ENCODE measurements at places on chromosomes 6 and 20. TPM values are rescaled to one million over a fixed set of nuclear protein-coding genes. Genes with fewer than 3 reads are reported as not detected.

Gene GPR6
- not detected for total RNA-seq

DNA sequence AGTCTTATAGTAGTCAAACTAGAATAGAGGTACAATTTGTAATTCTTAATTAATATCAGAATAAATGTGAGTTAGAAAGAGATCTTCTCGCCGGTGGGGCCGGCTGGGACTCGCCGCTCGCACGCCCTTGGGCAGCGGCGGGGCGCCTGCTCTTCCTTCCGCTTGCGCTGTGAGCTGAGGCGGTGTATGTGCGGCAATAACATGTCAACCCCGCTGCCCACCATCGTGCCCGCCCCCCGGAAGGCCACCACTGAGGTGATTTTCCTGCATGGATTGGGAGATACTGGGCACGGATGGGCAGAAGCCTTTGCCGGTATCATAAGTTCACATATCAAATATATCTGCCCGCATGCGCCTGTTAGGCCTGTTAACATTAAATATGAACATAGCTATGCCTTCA lies 123.7 kb upstream of the OGFRL1 start:
- H3K27me3 ChIP-seq, result no peaks in the 10 kb centered on the region
- no peaks in the 10 kb centered on the region for H3K36me3 ChIP-seq
- no peak for DNase-seq
- H3K27ac ChIP-seq, result no peak overlapping the region

DNA sequence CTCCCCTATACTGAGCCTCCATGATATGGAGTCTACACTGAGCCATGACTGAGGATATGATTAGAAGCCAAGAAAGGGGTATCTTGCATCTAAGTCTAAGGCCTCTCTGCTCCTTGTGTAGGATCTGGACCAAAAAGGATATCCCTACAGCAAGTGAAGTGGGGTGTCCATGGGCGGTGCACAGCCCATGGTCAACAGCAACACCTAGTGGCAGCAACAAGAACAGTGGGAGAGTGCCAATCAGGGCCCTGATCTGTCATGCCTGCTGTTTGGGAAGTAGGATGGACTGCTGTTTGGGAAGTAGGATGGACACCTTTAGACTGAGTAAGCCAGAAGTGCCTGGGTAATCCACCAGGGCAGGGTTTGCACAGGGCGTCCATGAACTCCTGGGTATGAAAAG lies 22.4 kb downstream of the PTGIS start:
- no peaks in the 10 kb centered on the region for H3K4me1 ChIP-seq
- peak; percentile 25 for DNase-seq
- no peaks in the 10 kb centered on the region for H3K27me3 ChIP-seq
- H3K4me3 ChIP-seq, result no peak overlapping the region
- no peak overlapping the region for H3K27ac ChIP-seq

DNA sequence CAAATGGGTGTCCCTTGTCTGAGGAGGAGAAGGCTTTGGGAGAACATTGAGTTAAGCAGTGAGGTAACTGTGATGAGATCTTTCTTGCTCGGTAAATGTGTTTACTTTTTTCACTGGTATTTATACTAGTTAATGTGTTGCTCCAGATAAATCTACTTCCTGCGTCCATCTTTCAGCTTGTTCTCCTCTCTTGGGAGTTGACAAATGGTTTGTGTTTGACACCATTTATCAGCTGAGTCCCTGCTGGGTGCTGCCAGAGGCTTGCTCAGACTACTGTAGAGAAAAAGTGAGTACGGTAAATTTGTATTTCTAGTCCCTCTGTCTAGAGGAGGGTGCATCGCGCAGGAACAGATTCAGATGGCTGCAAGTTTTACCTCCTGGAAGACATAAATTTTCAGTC lies 8.3 kb upstream of the PRDM1 start:
- H3K27ac ChIP-seq, result no peak overlapping the region
- H3K27me3 ChIP-seq, result no peaks in the 10 kb centered on the region
- 0 out of 2 replicates have a peak, but pooled peaks cover 4% of the 10 kb centered on the region for H3K4me1 ChIP-seq
- DNase-seq, result no peak

Gene TEAD3
- 15.4 TPM for total RNA-seq

- no peak for DNase-seq
- H3K36me3 ChIP-seq, result no peaks in the 10 kb centered on the region
- peaks cover 10% of the 10 kb centered on the region for H3K4me1 ChIP-seq
- H3K4me3 ChIP-seq, result no peak overlapping the region
Observed at GRCh38 chr6:47853766-47854165, 71.9 kb downstream of the OPN5 start.

- no peaks in the 10 kb centered on the region for H3K4me1 ChIP-seq
- no peak overlapping the region for H3K27ac ChIP-seq
- DNase-seq, result no peak
Observed at GRCh38 chr6:120675886-120676285, 658.4 kb downstream of the TBC1D32 start.

DNA sequence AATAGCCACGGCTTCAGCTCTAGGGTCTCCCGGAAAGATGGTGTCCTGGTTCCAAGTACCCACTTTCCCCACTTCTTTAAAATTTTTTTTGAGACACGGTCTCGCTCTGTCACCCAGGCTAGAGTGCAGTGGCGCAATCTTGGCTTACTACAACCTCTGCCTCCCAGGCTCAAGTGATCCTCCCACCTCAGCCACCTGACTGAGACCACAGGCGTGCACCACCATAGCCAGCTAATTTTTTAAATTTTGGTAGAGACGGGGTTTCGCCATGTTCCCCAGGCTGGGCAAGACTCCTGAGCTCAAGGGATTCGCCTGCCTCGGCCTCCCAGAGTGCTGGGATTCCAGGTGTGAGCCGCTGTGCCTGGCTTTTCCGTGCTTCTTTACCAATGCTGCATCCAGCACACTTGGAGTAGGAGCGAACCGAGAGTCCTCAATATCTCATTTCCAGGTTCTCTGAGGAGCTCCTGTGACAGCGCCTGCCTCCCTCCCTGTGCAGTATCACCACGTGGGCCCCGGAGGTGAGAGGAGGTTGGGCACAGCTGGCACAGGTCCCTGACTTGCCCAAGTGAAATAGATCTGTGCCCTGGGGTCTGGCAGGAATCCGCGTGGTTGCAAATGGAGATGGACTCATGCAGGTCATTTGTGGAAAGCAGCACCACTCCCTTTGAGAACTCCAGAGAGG lies 37.3 kb downstream of the EZR start:
- DNase-seq, result no peak
- H3K36me3 ChIP-seq, result peaks cover 83% of the 10 kb centered on the region
- peaks cover 46% of the 10 kb centered on the region for H3K4me1 ChIP-seq
- no peaks in the 10 kb centered on the region for H3K27me3 ChIP-seq

Gene CRYBG1
- 19.9 TPM for total RNA-seq

DNA sequence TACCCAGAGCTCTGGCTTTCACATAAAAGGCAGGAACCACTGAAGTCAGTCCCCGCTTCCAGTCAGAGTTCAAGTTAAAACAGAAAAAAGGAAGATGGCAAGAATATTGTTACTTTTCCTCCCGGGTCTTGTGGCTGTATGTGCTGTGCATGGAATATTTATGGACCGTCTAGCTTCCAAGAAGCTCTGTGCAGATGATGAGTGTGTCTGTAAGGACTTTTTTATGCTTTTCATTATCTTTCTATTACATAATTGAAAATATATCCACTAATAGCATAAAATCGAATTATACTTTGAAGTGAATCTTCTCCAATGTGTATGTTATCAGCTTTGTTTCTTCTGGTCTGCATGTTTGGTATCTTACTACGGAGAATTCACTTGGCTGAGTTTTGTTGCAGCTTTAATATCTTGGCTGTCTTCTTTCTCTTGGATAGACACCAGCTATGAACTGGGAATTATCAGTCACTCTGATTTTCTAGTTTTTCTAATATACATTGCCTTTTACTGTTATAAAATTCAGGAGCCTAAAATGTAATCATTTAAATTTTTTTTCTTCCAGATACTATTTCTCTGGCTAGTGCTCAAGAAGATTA lies at the start of gene OTOR:
Gene OTOR, plus strand, starts transcription at position 51 of the 593 bp plus-strand sequence. Its CDS starts 44 bp downstream, at position 95.
- H3K27ac ChIP-seq, result no peak within 1 kb of the TSS
- H3K36me3 ChIP-seq, result no peaks in the 10 kb centered on the region
- no peaks in the 10 kb centered on the region for H3K4me1 ChIP-seq
- no peak within 1 kb of the TSS for H3K4me3 ChIP-seq

GRCh38 chr6:122861594-122861993 lies 72.5 kb downstream of the SMPDL3A start:
- H3K36me3 ChIP-seq, result no peaks in the 10 kb centered on the region
- H3K4me3 ChIP-seq, result no peak overlapping the region
- H3K27ac ChIP-seq, result no peak overlapping the region
- H3K4me1 ChIP-seq, result no peaks in the 10 kb centered on the region
- H3K27me3 ChIP-seq, result peaks cover 16% of the 10 kb centered on the region
- no peak for DNase-seq

- H3K36me3 ChIP-seq, result no peaks in the 10 kb centered on the region
- no peaks in the 10 kb centered on the region for H3K27me3 ChIP-seq
- no peak overlapping the region for H3K4me3 ChIP-seq
- no peak for DNase-seq
- H3K27ac ChIP-seq, result no peak overlapping the region
Observed at GRCh38 chr6:134870677-134871498, 79.0 kb downstream of the ALDH8A1 start.

Gene GGTLC1
- total RNA-seq, result not detected

GRCh38 chr20:4950437-4950836 lies 50.9 kb downstream of the SLC23A2 start:
- peaks cover 5% of the 10 kb centered on the region for H3K4me1 ChIP-seq
- peak overlapping the region; percentile 55 for H3K27ac ChIP-seq
- no peak for DNase-seq
- H3K36me3 ChIP-seq, result peaks cover 5% of the 10 kb centered on the region
- H3K27me3 ChIP-seq, result no peaks in the 10 kb centered on the region

Gene MEP1A
- total RNA-seq, result not detected

Gene FLRT3
- 2.6 TPM for total RNA-seq

Gene PKIB
- 28.0 TPM for total RNA-seq

GRCh38 chr6:36548401-36548743 lies 1.1 kb upstream of the STK38 start:
- H3K4me1 ChIP-seq, result peaks cover 29% of the 10 kb centered on the region
- no peaks in the 10 kb centered on the region for H3K36me3 ChIP-seq
- H3K27me3 ChIP-seq, result no peaks in the 10 kb centered on the region

Gene GRM4
- not detected for total RNA-seq

- H3K4me1 ChIP-seq, result peaks cover 33% of the 10 kb centered on the region
- peak within 1 kb of the TSS; percentile 79 for H3K4me3 ChIP-seq
- peak; percentile 93 for DNase-seq
- peak within 1 kb of the TSS; percentile 76 for H3K27ac ChIP-seq
- no peaks in the 10 kb centered on the region for H3K27me3 ChIP-seq
Observed at GRCh38 chr20:35664466-35665206, at the start of the genes CPNE1 and RBM12. Gene CPNE1, minus strand, starts transcription at chr20:35664900. Its CDS starts 31,977 bp downstream, at chr20:35632923. Gene RBM12, minus strand, starts transcription at chr20:35664900. Its CDS starts 9,578 bp downstream, at chr20:35655322.

- no peaks in the 10 kb centered on the region for H3K36me3 ChIP-seq
- peaks cover 31% of the 10 kb centered on the region for H3K4me1 ChIP-seq
- no peak overlapping the region for H3K4me3 ChIP-seq
- peak overlapping the region; percentile 58 for H3K27ac ChIP-seq
- peak; percentile 98 for DNase-seq
- no peaks in the 10 kb centered on the region for H3K27me3 ChIP-seq
Observed at GRCh38 chr20:1830240-1830639, 65.0 kb upstream of the SIRPA start.

GRCh38 chr6:21710908-21711627 lies 117.5 kb downstream of the SOX4 start:
- H3K27ac ChIP-seq, result no peak overlapping the region
- H3K36me3 ChIP-seq, result no peaks in the 10 kb centered on the region
- H3K4me1 ChIP-seq, result 0 out of 2 replicates have a peak, but pooled peaks cover 8% of the 10 kb centered on the region
- no peak for DNase-seq
- H3K27me3 ChIP-seq, result no peaks in the 10 kb centered on the region
- H3K4me3 ChIP-seq, result no peak overlapping the region

Gene KIF25
- total RNA-seq, result not detected

GRCh38 chr6:132412656-132413498 lies 11.6 kb upstream of the MOXD1 start:
- no peaks in the 10 kb centered on the region for H3K4me1 ChIP-seq
- H3K36me3 ChIP-seq, result no peaks in the 10 kb centered on the region
- no peak for DNase-seq
- H3K4me3 ChIP-seq, result no peak overlapping the region
- H3K27ac ChIP-seq, result no peak overlapping the region

GRCh38 chr6:135306740-135307420 lies 125.8 kb downstream of the MYB start:
- DNase-seq, result no peak
- H3K4me3 ChIP-seq, result no peak overlapping the region
- no peaks in the 10 kb centered on the region for H3K4me1 ChIP-seq
- H3K27ac ChIP-seq, result no peak overlapping the region
- H3K36me3 ChIP-seq, result no peaks in the 10 kb centered on the region

Gene SYCP2L
- 2.4 TPM for total RNA-seq

Gene NRSN1
- not detected for total RNA-seq

DNA sequence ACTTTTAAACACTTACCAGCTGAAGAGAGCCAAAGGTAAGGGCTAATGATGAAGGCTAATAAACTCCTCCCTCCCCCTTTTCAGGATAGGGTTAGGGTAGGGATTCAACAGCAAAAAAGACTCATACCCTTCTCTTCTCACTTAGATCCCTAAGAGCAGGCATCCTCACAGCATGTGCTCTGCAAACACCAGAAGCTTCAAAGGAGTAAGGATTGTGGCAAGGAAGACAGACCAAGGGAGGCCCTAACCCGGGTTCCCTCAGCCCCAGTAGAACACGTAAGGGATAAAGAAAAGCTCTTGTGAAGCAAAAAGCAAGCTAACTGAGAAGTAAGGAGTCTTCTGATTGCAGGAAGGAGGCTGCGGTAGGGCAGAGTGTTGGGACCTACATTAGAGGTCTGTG lies 11.6 kb downstream of the MAP3K7 start:
- H3K4me3 ChIP-seq, result no peak overlapping the region
- H3K27me3 ChIP-seq, result no peaks in the 10 kb centered on the region
- no peaks in the 10 kb centered on the region for H3K4me1 ChIP-seq
- H3K27ac ChIP-seq, result no peak overlapping the region
- no peak for DNase-seq
- H3K36me3 ChIP-seq, result no peaks in the 10 kb centered on the region

DNA sequence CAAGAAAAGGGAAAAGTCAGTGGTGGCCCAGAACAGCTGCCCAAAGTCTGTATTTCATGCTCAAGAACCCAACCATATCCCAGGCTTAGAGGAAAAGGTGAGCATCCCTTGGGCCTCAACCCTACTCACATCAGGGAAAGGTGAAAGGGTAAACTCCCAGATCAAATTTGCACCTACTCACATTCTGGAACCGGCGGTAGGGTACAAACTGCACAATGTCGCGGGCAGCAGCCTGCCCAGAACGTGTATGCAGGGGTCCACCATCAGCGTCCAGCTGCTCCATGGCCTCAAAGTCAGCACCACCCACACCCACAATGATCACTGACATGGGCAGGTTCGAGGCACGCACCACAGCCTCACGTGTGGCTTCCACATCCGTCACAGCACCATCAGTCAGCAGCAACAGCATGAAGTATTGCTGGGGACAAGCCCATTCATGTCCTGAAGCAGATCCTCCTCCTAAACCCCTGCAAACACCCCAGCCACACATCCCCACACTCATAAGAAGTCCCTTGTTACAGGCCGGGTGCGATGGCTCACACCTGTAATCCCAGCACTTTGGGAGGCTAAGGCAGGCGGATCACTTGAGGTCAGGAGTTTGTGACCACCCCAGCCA lies 10.9 kb downstream of the SPAG4 start:
- no peak for DNase-seq
- H3K4me3 ChIP-seq, result no peak overlapping the region
- H3K27me3 ChIP-seq, result no peaks in the 10 kb centered on the region
- peaks cover 42% of the 10 kb centered on the region for H3K36me3 ChIP-seq
- H3K27ac ChIP-seq, result peak overlapping the region; percentile 16
- peaks cover 13% of the 10 kb centered on the region for H3K4me1 ChIP-seq

All from PC-3 (cell line).